ENCODE measurements at places on chromosomes 16 and 17.

DNA sequence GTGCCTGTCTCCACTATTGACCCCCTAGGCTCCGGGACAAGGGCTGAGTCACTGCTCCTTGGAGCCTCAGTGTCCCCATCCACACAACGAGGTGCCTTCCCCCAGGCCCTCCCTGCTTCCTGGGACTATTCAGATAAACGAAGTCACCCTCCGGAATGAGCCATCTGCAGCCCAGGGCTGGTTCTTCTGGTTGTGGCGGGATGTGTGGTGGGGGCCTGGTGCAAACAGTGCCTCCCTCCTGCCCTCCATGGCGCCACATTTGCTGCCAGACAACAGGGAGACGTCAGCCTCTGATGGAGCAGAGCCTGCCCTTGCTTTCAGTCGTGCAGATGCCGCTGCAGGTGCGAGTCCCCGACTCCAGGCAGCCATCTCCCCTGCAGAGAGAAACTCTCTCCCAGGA lies 5.1 kb upstream of the KRT16 start:
- no peak for DNase-seq

GRCh38 chr17:74968361-74968780 lies 4.2 kb downstream of the HID1 start:
- no peak for DNase-seq

DNA sequence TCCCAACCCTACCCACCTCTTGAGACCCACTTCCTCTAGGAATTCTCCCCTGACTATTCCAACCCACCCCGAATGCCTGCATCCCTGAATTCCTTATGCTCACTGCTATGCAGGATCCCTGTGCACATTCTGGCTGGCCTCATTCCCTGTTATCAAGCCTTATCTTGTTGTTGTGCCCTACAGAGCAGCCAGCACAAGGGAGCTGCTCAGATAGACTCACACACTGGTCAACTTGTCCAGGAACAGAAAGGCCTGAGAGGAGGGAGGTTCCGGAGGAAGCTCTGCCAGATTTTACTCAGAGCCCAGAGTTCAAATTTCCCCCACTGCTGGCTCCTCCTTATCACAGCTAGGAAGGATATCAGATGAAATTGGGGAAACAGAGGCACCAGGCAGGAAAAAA lies 24.8 kb upstream of the MYO18A start:
- DNase-seq, result no peak

DNA sequence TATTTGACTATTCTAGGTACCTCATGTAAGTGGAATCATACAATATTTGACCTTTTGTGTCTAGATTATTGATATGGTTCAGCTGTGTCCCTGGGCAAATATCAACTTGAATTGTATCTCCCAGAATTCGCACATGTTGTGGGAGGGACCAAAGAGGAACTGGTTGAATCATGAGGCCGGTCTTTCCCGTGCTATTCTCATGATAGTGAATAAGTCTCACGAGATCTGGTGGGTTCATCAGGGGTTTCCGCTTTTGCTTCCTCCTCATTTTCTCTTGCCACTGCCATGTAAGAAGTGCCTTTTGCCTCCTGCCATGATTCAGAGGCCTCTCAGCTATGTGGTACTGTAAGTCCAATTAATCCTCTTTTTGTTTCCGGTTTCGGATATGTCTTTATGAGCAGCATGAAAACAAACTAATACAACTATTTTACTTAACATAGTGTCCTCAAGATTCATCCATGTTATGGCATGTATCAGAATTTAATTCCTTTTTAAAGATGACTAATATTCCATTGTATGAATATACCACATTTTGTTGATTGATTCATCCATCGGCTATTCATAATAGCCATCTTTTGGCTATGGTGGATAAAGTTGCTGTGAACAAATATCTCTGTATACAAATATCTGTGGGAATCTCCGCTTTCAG lies 129.1 kb downstream of the FTO start:
- DNase-seq, result no peak

- no peak for DNase-seq
Measured at GRCh38 chr17:76472726-76473125, 5.3 kb downstream of the AANAT start.

GRCh38 chr16:3716831-3717234 lies 491 bp downstream of the TRAP1 start:
- DNase-seq, result no peak

- no peak for DNase-seq
Measured at GRCh38 chr17:77833769-77834168, 124.7 kb upstream of the TNRC6C start.

DNA sequence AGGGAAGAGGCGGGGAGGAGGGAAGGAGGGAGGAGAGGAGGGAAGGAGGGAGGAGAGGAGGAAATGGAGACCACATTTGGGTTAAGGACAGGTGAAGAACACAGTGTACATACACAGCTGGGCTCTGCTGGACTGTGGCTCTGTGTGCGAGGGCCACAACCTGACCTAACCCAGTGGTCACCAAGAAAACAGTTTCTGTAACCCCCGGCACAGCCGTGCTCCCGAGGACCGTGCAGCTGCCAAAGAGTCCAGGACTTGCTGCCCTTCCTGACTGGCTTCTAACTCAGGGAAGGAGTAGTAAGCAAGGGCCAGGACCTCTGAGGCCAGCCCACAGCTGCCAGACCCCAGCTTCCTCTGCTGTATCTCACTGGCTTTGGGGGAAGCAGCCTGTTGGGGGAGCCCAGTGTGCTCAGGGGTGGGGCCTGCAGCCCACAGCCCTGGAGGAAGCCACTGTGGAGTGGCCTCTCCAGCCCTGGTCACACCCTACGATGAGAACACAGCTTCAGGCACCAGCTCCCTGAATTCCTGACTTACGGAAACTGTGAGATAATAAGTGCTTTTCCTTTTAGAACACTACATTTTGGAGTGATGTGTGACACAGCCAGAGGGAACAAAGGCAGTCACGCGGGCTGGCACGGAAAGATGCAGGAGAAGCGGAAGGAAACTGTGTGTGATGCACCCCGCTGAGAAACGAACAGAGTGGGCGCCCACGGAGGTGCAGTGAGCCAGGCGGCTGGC lies 32.3 kb downstream of the SLC7A5 start:
- DNase-seq, result no peak

GRCh38 chr16:4601036-4601863 lies 13.4 kb downstream of the UBALD1 start:
- DNase-seq, result no peak

DNA sequence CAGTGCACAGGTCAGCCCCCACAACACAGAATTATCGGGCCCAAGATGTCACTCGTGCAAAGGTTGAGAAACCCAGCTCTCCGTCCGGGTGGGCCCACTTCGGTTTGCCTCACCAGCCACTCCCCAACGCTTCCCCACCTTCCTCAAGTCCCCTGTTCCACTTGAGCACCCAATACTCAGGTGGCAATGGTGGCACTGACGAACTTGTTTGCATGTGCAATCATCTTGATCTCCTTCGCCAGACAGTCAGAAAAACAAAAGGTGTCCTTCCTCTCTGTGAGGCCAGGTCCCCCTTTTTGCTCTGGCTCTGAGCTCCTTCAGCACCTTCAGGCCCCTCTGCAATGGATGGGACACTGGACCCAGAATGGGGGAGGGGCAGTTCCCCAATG lies 3.7 kb downstream of the GGA2 start:
- no peak for DNase-seq

Data from T-helper 22 cell (primary cell).